Cortex of kidney (tissue), 1 donor: ENCODE measurements at places on chromosomes 11 and 22.

- no peak for DNase-seq
Observed at GRCh38 chr11:108733479-108734116, 68.7 kb downstream of the DDX10 start.

GRCh38 chr11:37963440-37963839 lies 1365.4 kb upstream of the RAG2 start:
- DNase-seq: no peak

GRCh38 chr22:24423519-24424000 lies 3.8 kb upstream of the ADORA2A start:
- DNase-seq: no peak

GRCh38 chr22:45518580-45518991 lies 15.9 kb downstream of the FBLN1 start:
- DNase-seq: no peak

DNA sequence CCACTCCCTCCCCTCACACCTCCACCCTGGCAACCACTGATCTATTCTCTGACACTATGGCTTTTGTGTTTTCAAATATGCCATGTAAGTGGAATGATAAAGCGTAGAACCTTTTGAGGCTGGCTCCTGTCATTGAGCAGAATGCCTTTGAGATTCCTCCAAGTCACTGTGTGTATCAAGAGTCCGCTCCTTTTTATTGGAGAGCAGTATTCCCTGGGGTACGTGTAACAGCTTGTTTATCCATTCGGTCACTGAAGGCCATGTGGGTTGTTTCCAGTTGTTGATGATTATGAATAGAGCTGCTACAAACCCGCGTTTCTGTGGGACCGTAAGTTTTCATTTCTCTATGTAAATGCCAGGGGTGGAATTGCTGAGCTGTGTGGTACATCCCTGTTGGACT lies 10.3 kb downstream of the TP53I11 start:
- no peak for DNase-seq

DNA sequence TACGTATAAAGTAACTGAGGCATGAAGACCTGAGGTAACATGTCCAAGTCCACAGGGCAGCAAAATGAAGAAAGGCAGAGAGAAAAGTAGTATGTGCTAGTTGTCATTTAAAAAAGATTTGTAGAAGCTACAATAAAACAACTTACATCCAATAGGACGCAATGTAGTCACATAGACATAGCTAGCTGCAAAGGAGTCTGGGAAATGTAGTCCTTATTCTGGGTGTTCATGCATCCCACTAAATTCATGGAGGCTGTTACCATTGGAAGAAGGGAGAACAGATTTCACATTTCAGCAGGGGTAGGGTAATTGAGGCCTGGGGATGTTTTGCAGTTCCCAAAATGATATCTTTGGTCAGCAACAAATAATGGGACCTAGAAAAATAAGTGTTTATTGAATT lies 571.4 kb downstream of the MIAT start:
- DNase-seq: no peak

- DNase-seq: no peak
Observed at GRCh38 chr11:44750551-44751465, 24.0 kb downstream of the TSPAN18 start.

GRCh38 chr11:117805045-117805444 lies 8.0 kb upstream of the DSCAML1 start:
- no peak for DNase-seq

DNA sequence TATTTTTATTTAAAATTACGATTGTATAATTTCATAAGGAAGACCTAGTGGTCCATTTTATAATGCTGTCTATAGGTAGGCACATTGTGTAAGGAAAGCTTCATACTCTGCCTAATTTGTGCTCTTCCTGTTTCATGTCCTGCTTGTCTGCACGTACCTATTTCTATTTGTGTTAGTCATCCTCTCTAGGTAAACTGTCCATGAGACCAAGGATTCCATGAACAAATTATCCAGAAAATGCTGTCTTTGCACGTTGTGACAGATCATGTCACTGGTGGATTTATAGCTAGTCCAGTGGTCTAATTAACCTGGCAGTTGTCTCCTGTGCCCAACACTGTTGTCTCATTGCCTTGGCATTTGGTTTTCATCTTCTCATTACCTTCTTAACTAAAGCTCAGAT lies 44.7 kb downstream of the DNAJC24 start:
- no peak for DNase-seq

DNA sequence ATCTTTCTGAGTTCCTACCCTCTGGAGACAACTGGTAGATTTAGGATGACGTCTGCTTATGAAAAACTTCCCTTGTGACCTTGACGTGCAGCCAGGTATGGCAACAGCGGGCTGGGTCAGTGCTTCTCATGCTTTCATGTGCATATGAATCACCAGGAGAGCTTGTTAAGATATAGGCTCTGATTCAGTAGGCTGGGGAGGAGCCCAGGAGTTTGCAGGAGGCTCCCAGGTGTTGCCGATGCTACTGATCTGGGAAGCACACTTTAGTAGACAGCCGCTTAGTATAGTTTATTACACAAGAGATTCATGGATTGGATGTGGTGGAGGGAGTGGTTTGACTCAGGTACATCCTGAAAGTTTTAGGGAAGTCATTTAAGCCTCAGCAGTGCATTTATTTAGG lies 23.8 kb downstream of the DIXDC1 start:
- no peak for DNase-seq

- no peak for DNase-seq
Observed at GRCh38 chr11:102994105-102994504, 38.6 kb upstream of the MMP13 start.

DNA sequence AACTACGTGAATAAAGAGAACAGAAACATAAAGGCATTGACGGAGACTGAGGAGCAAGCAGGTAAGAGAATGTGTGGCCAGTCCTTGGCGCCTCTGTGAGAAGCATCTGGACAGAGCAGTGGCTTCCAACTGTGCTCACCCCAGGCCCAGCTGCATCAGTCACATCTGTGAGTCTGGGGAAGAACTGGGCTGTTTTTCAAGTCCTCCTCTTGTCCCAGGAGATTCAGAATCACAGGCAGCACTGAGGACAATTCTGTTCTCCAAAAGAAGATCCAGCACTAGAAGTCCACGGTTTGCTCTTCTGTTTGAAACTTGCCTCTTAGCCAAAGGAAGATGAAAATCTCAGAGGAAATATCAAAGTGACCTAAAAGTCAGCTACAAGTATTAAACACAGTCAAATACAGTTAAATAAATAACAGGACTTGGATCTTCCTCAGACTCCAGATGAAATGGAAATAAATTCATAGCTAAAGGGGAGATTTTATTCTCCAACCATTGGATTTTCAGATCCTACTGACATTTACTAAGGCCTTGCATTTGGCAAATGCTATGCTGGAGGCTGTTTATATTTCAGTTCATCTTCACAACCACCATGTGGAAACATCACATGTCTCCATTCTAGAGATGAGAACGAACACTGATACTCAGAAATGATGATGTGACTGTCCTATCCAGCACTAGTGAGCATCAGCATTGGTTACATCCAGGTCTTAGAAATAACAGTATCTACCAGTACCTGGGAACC lies 14.1 kb downstream of the FAM181B start:
- no peak for DNase-seq
